ENCODE measurements at places on chromosomes 12 and 14. TPM values are rescaled to one million over a fixed set of nuclear protein-coding genes. Genes with fewer than 3 reads are reported as not detected.

CLEC1B gene
- total RNA-seq, result not detected

GPR132 gene
- 31.5 TPM for total RNA-seq

GPR65 gene
- total RNA-seq, result 8.1 TPM

NTS gene
- total RNA-seq, result not detected

TEAD4 gene
- total RNA-seq, result 18.8 TPM

TMEM116 gene
- 11.1 TPM for total RNA-seq
